HepG2 (cell line): ENCODE measurements at places on chromosomes 6 and 20. TPM values are rescaled to one million over a fixed set of nuclear protein-coding genes. Genes with fewer than 3 reads are reported as not detected.

Gene DPM1
- total RNA-seq, result 161 and 187 TPM in 2 replicates

Gene SEL1L2
- not detected in 2 replicates for total RNA-seq

Gene HLA-DRB5
- total RNA-seq, result not detected in 2 replicates

Gene GINS1
- total RNA-seq, result 59.9 and 74.6 TPM in 2 replicates

- DNase-seq, result no peak
These were observed 96.9 kb upstream of the NT5E start for GRCh38 chr6:85353012-85353411.

- DNase-seq, result no peak
These were observed 508.7 kb upstream of the ZNF337 start for GRCh38 chr20:26205350-26205749.

- no peak for DNase-seq
These were observed 978 bp downstream of the AURKA start for GRCh38 chr20:56391037-56391436.

DNA sequence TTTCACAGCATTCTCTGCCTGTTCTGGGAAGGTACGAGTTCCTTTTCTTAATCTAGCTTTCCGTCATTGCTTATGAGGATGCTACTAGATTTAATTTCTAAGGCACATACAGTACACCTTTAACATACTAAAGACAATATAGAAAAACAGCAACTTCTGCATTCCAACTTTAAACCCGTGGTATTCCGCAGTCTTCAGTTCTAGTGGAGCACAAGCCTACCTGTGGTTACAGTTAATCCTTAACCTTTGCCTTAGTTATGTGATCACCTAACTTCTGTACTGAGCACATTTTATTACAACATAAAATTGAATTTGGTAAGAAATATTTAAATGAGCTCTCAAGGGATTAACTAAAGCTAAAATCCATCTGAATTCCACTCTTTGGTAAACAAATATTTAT, 289.5 kb downstream of the BTBD9 start:
- no peak for DNase-seq

DNA sequence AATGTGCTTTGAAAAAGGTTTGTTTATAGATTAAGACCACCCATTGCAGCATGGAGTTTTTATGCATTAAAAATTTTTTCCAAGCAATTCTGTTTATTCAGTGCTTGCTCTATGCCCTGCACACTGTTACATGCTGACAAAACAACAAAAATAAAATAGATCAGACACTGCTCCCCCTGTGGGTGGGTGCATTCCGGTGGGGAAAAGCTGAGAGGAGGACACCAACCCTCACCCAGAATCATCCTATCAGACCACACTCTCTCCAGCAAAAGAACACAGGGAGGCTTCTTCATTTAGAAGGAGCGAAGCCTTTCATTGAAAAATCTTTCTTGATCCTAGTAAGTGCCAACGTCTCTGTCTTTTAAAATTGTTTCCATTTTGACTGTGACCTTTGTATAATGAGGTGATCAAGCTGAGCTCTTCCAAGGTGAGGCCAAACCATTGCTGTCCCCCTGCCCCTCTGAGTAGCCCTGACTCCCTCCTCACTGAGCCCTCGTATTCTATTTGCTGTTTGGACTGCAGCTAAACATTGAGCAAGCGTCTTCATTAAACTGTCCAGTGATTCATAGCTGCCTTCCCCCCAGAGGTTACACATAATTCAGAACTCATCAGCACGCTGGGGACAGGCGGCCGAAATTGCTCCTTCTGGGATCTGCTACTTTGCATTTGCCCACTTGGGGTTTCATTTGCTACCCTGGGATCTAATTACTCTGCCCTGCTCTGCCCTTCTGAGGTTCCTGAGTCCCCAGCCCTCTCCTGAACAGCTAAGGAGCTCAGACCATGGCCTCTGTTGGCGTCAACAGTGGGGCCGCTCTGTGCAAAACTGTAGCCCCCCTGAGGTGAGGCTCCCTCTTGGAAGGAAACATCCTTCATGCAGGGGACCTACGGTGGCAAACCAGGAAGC, 102.4 kb downstream of the F13A1 start:
- no peak for DNase-seq

GRCh38 chr6:131811500-131811899, 3.7 kb downstream of the ENPP1 start:
- no peak for DNase-seq
